Activated CD8-positive, alpha-beta memory T cell treated with anti-CD3 and anti-CD28 coated beads, Interleukin-2, amount 50 U/mL, for 48 hours (primary cell): ENCODE measurements at places on chromosomes 16 and 17.
A peak's percentile ranks its signal among the peaks of the same experiment; 100 is the strongest.

- DNase-seq: no peak
Observed at GRCh38 chr17:6241381-6241780, 171.2 kb downstream of the WSCD1 start.

DNA sequence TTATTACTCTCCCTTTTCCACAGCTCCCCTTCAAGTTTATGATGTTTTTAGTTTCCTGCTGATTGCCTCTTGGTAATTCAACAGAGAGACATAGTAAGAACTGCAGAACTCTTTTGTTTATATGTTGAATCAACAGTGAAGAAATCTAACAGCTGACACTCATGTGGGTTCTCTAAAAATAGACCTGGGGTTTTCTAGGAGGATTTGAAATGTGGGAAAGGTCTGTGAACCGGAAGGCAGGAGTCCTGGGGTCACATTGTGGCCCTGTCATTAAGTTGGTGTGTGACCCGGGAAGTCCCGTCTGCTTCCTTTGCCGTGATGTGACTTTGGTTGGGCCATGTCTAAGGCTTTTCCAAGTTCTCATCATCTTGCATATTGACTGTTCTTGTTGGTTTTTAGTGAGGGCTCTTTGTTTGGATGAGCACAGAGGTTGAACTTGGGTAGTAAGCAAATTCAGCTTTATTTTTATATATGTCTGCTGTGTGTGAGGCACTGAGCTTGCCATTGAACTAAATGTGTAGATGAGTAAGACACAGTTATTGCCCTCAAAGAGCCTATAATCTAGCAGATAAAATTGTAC lies 48.5 kb upstream of the HS3ST3A1 start:
- no peak for DNase-seq

GRCh38 chr17:8290043-8290442 lies 1.6 kb downstream of the RANGRF start:
- no peak for DNase-seq

GRCh38 chr16:74431516-74431915 lies 10.2 kb upstream of the CLEC18B start:
- no peak for DNase-seq

- no peak for DNase-seq
Observed at GRCh38 chr16:83953796-83954576, 946 bp downstream of the OSGIN1 start.

GRCh38 chr17:82803185-82803584 lies 36.6 kb downstream of the ZNF750 start:
- DNase-seq: no peak

DNA sequence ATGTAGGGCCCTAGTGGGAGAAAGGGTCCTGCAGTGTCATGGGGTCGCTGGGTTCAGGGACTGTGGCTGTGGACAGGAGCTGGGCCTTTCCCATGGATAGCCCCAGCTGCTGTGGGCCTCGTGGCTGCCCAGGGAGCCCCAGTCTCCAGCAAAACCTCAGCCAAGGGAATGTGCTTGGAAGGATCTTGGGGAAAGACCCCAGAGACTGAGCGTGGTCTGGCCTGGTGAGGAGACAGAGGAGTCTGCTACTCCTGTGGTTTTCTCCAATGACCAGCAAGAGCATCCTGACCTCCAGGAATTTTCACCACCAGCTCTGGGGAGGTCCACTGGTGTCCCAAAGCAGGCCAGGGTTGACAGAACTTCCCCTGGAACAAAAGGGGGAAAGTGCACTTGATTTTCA lies 42.3 kb downstream of the RNF112 start:
- no peak for DNase-seq

DNA sequence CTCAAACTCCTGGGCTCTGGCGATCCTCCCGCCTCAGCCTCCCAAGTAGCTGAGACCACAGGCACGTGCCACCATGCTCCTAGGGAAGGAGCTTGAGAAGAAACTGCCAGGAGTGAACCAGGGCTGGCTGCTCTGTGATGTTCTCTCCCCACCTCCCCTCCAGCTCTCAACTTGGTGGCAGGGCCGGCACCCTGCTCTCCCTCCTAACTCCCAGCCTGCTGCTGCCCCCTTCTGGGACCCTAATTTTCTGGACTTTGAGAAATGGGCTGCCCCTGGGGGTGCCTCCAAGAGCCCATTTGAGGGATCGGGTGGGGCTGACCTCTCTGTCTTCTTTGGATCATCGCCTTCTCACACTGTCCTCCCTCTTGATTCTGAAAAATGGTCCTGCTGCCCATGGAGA lies 14.9 kb upstream of the STAT3 start:
- peak; percentile 77 for DNase-seq

GRCh38 chr16:30585022-30585399 lies 486 bp downstream of the ZNF785 start:
- no peak for DNase-seq

DNA sequence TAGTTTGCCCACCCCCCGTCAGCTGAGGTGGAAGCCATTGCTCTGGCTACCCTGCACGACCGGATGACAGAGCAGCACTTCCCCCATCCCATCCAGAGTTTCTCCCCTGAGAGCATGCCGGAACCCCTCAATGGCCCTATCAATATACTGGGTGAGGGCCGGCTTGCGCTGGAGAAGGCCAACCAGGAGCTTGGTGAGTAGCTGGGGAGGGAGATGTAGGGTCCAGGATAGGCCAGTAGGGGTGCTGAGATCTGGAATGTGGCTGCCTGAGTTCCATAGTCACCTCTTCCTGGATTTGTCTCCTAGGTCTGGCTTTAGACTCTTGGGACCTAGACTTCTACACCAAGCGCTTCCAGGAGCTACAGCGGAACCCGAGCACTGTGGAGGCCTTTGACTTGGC lies 6.4 kb downstream of the PFAS start:
- DNase-seq: no peak

GRCh38 chr17:43952351-43952723 lies 1.4 kb downstream of the PYY start:
- no peak for DNase-seq

- DNase-seq: no peak
Observed at GRCh38 chr17:20141198-20141972, 132.2 kb downstream of the SPECC1 start.

- peak; percentile 73 for DNase-seq
Observed at GRCh38 chr17:31394544-31394943, 3.1 kb downstream of the RAB11FIP4 start.

- DNase-seq: no peak
Observed at GRCh38 chr17:82121246-82121645, 23.2 kb upstream of the FASN start.

GRCh38 chr16:89729863-89730593 lies 8.7 kb downstream of the ZNF276 start:
- no peak for DNase-seq

DNA sequence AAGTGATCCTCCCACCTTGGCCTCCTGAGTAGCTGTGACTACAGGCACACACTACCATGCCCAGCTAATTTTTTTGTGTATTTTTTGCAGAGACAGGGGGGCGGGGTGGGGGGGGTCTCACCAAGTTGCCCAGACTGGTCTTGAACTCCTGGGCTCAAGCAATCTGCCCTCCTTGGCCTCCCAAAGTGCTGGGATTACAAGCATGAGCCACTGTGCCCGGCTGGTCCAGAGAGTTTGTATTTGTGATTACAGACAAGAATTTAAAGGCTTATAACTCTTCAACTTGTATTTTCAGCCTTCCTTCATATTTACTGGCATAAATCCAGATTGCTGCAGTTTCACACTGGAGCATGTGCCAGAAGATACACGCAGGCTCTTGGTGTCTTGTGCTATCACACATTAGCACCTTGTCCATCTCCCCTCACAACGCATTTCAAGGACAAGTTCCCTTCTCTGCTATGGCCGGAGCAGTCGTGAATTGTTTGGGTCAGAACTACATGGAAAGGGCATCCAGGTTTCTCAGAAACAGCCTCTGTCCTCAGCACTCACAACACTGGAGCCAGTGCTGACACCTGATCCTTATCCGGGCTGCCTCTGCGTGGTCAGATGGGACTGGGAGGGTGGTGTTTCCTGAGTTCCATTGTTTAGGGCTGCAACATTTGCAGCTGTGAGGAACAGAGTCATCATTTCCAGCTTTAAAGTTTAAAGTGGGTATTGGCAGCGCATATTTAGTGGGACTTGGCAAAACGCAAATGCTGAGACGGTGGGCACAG lies 28.1 kb downstream of the WSCD1 start:
- DNase-seq: no peak

DNA sequence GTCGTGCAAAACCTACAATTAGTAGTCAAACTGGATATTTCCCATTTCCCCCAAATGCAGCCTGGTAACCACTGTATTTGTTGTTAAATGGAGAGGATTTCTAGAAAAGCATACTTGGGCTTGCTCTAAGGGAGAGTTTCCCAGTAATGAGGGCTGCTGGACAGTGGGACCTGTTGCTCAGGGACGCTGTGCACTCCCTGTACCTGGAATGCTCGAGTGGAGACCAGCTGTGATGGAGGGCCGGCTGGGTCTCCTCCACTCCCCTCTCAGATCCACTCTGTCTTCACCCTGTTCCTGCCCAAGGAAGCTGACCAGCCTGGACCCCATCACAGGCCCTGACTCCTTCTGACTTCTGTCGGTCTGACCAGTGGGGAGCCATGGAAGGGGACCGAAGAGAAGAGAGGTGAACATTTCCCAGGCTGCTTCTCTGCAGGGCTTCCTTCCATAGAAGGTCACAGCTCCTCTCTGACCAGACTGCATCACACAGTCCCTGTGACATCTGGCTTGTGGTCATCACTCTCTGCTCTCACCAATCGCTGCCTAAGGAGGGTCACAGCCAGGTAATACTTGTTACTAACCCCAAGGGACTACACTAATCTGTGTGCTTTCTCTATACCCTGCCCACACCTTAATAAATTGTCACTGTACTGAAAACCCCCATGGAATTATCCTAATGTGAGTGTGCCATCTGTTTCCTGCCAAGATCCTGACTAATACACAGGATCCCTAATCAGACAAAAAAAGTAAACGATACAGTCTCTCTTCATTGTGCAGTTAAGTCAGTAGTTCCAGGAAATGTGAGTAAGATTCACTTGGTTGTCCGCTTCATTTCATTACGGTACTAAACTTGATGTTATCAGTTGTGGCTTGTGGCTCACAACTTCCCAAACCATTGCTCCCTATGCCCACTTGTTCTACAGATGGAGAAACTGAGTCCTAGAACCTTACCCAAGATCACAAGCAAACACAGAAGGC lies 102.4 kb downstream of the CCT6B start:
- DNase-seq: no peak

DNA sequence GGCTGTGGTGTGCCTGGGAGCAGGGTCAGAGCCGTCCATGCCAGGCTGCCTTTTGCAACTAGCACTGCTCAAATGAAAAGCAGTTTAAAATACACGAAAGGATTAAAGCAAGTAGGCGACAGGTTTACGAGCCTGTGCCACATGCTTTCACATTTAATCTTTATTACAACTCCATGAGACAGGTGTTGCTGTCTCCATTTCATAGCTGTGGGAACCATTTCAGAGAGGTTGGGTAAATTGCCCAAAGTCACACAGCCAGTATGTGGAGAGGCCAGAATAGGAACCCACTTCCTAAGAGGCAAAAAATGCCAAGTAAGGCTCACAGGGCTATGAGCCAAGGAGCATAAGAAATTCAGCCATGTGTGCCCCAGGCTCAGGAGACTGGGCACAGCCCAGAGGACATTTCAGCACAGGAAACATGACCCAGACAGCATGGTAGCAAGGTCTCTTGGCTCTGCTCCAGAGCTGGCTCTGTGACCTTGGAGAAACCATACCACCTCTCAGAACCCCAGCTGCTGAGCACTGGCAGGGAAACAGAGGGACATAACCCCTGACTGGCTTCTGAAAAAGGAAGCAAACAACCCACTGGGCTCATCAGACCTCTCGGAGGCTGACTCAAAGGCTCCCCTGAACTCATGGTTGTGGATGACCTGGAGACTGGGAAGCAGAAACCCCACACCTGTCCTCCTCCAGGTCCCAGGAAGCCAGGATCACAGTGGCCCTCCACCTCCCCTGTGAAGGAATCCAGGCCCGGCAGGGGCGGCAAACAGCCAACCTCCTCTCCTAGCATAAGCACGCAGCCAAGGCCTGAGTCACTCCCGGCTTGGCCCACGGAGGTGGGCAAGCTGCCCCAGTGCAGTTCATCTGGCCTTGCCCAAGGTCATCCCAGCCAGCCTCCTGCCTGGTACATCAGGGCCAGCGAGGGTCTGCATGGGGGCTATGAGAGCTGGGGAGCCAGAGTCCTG lies 40.3 kb upstream of the MRPS23 start:
- no peak for DNase-seq

DNA sequence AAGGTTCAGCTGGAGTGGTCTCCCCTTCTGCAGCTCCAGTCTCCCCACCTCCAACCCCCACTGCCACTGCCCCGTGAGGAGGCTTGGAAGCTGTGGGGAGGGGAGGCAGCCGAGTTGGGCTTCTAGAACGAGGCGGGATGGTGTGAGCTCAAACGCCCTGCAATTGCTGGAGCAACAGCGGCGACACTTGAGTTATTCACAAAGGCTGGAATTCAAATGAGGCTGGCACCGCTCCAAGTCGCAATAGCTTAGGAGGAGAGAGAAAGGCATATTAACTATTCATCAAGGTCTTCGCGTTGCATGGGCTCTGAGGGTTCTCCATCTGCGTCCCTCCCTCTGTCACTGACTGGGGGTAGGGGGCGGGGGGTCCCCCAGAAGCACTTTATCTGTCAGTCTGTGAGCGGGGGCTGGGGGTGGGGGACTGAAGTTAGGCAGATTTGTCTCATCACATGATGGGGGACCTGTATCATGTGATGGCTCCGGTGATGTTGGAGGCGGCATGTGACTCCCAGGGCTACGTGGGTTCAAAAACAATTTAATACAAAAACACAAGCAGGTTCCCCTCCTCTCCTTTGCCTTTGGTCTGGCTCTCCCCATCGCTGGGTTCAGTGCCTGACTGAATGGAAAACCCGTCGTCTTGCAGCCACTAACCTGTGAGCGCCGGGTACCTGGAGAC lies 70.5 kb downstream of the RBBP6 start:
- peak; percentile 58 for DNase-seq

GRCh38 chr17:73482894-73483293 lies 161.4 kb downstream of the SDK2 start:
- DNase-seq: no peak

- no peak for DNase-seq
Observed at GRCh38 chr17:4533523-4534504, 21.4 kb downstream of the MYBBP1A start.

- no peak for DNase-seq
Observed at GRCh38 chr17:1039123-1039507, 42.2 kb downstream of the TIMM22 start.

- no peak for DNase-seq
Observed at GRCh38 chr17:45200701-45201100, 21.0 kb upstream of the FMNL1 start.

- DNase-seq: no peak
Observed at GRCh38 chr16:31714903-31715504, 158.6 kb upstream of the ZNF267 start.
